Lung microvascular endothelial cell (primary cell): ENCODE measurements at places on chromosomes 2 and 18. TPM values are rescaled to one million over a fixed set of nuclear protein-coding genes. Genes with fewer than 3 reads are reported as not detected.

Gene CRYGC
- total RNA-seq: not detected in 2 replicates

Gene VWA3B
- total RNA-seq: not detected in 2 replicates

Gene RHBDD1
- 4.6 and 13.7 TPM in 2 replicates for total RNA-seq

Gene C2orf72
- 2.0 and 3.4 TPM in 2 replicates for total RNA-seq

Gene FOSL2
- total RNA-seq: 19.0 and 54.8 TPM in 2 replicates

Gene PROC
- total RNA-seq: under 0.01 TPM in 2 replicates

Gene KIDINS220
- 38.1 and 58.9 TPM in 2 replicates for total RNA-seq

Gene RNF149
- total RNA-seq: 29.0 and 34.3 TPM in 2 replicates

Gene IL18R1
- 0.20 and 0.22 TPM in 2 replicates for total RNA-seq

Gene NEMP2
- 1.5 and 1.8 TPM in 2 replicates for total RNA-seq

Gene CD207
- total RNA-seq: under 0.01 TPM in 1 of 2 replicates, not detected in the other

Gene GRB14
- total RNA-seq: 1.2 and 1.5 TPM in 2 replicates

Gene VAMP5
- 85.9 and 135 TPM in 2 replicates for total RNA-seq

Gene INPP5D
- total RNA-seq: 25.7 and 43.5 TPM in 2 replicates

Gene INO80D
- total RNA-seq: 4.6 and 6.5 TPM in 2 replicates

Gene BCS1L
- 19.2 and 24.4 TPM in 2 replicates for total RNA-seq

Gene CFC1
- not detected in 2 replicates for total RNA-seq

Gene SCN9A
- under 0.01 and 0.22 TPM in 2 replicates for total RNA-seq

Gene CCDC68
- 0.65 and 0.99 TPM in 2 replicates for total RNA-seq

Gene LINC00305
- 0.20 and 0.87 TPM in 2 replicates for total RNA-seq

Gene SERPINB13
- total RNA-seq: not detected in 2 replicates

Gene SP9
- total RNA-seq: not detected in 2 replicates

Gene SATB2
- total RNA-seq: 0.60 and 1.3 TPM in 2 replicates

Gene ELAC1
- total RNA-seq: 4.6 and 5.0 TPM in 2 replicates

Gene IL36RN
- total RNA-seq: not detected in 2 replicates

Gene RGPD6
- total RNA-seq: 21.1 and 32.3 TPM in 2 replicates

Gene TCF7L1
- total RNA-seq: 2.8 and 7.5 TPM in 2 replicates

Gene ST3GAL5
- 2.2 and 3.1 TPM in 2 replicates for total RNA-seq

Gene EPB41L5
- 15.7 and 23.2 TPM in 2 replicates for total RNA-seq

Gene SCN7A
- total RNA-seq: not detected in 2 replicates
